ENCODE measurements at places on chromosomes 4 and X.

DNA sequence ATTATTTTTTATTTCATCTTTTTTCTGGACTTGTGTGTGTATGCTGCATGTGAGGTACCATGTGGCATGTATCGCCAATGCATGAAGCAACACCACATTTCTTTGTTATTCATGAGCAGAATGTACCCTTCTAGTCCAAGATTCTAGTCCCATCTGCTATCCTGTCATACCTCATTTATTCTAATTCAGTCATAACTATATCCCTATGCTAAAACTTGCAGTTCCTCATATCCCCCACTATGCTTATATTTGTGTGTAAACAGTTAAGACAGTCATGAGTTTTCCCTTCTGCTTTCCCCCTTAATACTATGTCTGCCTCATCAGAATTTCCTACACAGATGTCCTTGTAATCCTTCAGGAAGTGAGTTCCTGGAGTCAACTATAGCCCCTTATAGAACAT, 19.7 kb downstream of the OCRL start:
- no peak for DNase-seq

DNA sequence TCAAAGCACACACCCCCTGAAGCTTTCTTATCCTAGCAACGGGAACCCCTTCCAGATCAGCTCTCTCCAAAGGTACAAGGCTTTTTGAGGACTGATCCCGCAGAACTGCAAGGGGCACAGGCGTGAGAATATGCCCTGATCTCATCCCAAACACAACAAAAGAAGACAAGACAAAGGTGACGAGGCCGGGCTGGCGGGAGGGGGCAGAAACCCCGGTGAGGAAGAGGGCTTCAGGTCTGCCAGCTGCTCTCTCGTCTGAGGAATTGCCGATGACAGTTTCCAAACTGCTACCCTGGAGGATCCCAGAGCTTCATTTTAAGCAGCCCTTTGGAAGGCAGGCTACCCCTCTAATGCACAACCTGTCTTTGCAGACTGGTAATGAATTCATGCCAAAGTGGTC, 3.4 kb downstream of the HCFC1 start:
- DNase-seq, result no peak

- DNase-seq, result no peak
Observed at GRCh38 chr4:124952601-124953000, 240.1 kb upstream of the ANKRD50 start.

DNA sequence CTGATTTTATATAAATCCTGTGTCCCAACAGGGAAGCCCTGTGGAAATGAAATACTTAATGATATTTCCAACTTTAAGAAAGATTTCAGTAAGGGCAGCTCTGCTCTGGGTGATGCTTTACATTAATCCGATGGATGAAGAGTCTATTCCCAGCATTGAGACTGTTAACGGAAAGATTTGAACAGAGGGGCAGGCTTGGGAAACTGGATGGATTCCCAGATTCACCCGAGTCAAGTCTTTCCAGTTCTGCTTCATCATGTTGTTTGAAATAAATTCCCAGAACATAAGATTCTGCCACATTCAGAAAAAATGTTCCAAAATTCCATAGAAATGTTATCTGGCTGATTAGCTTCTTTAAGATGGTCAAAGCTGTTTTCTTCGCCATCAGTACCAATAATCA, 246.0 kb downstream of the FBXW7 start:
- no peak for DNase-seq

- DNase-seq, result no peak
Observed at GRCh38 chr4:109798866-109799265, 2.9 kb downstream of the CFI start.

DNA sequence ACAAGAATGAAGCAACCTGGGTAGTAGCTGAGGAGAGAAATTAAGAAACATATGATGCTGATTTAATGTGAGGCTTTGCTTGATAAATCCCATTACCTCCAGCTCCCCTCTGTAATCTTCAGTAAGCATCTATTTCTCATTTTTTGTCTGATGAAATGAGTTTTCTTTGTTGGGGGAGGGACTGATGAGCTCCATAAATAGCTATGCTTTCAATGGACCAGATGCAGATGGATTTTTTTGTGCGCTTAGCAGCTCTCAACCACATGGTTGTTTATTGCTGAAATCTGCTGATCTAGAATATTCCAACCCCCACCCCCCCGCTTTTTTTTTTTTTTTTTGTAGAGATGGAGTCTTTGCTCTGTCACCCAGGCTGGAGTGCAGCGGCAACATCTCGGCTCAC, 1082.0 kb downstream of the RAPGEF2 start:
- no peak for DNase-seq

DNA sequence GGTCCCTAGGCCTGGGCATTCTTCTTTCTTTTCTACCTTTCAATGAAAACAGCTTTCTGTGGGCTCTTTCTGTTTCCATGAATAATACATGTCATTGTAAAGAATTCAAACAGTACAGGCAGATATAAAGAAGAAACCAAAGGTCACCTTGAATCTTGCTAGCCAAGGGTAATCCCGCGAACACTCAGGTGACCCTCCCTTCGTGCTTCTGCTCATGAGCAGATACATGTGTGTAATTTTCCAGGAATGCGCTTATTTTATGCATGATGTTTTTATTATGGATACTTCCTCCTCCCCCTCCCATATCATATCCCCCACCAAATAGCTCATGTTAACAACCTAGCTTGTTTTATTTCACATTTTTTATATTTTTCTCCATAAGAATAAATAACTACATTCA, 9.6 kb upstream of the JAKMIP1 start:
- DNase-seq, result no peak

DNA sequence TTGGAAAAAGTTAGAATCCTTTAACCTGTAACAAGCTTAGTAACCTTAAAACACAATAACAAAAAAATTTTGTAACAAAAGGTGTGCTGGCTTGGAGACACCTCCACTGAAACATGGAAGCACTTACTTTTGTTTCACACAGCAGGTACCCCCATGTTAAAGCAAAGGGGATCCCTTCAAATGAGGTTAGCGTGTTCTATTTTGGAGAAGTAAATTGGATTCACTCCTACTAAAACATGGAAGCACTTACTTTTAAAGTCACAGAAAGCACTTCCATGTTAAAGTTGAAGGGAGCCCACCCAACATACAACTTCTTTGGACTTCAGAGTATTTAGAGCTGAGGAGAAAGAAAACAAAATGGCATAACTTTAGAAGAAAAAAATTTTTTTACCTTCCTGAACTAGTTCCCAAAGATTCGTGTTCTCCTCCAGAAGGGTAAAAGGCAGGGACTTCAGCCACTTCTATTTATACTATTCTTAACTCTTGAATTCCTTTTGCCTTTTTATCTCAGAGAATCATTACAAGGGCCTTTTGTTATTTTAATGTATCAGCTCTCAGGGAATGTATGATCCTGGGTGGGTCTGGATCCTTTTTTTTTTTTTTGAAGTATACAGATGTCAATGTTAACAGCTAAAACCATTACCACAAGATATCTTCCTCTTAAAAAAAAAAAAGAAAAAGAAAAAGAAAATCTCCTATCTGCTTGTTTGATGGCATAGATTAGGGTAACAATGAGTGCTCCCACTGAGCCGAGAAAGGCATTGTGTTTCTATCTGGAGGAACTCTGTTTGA, 11.5 kb downstream of the LARP7 start:
- DNase-seq, result no peak

DNA sequence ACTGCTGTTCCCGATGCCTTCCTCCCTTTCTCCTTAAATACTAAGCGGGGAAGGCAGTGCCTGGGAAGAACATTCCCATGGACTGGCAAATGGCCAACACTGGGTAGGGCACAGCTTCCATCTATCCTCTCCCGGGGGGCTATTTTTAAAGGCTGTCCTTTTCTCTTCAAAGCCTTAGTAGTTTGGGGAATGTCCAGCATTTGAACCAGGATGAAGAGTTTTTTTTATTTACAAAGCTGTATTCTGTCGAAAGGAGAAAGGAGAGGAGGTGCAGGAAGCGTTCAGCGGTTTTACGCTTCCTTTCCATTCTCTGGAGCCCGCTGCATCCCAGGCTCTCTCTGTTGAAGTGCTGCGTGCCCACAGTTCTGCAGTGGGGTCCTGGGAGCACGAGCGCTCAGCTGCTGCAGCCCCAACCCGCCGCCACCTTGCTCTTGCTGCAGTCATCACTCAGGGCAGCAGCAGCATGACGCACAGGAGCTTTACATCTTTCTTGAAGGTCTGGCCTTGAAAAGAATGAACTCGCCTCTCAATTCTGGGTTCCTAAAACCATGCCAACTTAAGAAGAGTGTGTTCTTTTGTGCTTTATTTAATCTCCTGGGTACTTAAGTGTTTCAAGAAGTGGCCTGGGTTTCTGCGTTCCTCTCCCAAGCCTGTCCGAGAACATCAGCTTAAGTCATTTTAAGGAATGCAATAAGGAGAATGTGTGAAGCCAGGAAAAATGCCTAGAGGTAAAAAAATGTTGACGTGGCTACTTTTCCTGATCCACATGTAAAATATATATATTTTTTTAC, 427.2 kb downstream of the MAPK10 start:
- peak; percentile 28 for DNase-seq

GRCh38 chrX:43940816-43941474, 32.2 kb downstream of the NDP start:
- DNase-seq, result no peak

- DNase-seq, result no peak
Observed at GRCh38 chr4:15717657-15718416, 15.0 kb downstream of the BST1 start.

DNA sequence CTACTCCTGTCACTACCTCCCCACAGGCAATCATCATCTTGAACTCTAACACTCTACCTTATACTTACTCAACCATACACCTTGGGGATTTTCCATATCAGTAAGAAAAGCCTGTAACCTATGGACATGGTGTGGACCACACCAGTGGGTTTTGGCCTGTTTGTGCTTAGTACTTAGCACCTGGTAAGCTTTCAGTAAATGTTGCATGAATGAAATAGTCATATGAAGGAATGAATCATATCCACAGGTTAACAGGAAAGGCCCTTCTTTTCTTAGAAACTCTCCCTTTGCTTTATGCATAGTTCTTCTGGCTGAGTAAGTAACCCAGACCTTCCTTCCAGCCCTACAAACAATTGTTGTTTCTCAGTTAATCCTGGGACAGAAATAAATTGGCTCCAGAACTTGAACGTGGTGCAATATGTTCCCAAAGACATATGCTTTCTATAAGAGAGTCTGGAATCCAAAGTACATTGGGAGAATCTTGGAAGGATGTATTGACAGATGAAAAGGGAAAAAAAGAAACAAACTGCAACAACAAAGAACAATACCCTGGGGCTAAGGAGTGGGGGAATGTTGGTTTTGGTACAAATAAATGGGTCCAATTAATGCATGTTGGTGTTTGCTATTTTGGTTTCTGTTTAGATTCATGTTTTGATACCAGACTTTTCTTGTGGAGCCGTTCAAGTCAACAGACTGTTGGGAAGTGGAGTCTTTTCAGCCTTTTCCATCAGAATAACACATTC, 27.8 kb downstream of the RASL11B start:
- no peak for DNase-seq

- DNase-seq, result no peak
Observed at GRCh38 chr4:145058256-145058655, 39.7 kb downstream of the ANAPC10 start.

GRCh38 chr4:7564242-7564641, 129.5 kb upstream of the PSAPL1 start:
- no peak for DNase-seq

GRCh38 chr4:40402556-40402955, 67.4 kb downstream of the CHRNA9 start:
- DNase-seq, result no peak

DNA sequence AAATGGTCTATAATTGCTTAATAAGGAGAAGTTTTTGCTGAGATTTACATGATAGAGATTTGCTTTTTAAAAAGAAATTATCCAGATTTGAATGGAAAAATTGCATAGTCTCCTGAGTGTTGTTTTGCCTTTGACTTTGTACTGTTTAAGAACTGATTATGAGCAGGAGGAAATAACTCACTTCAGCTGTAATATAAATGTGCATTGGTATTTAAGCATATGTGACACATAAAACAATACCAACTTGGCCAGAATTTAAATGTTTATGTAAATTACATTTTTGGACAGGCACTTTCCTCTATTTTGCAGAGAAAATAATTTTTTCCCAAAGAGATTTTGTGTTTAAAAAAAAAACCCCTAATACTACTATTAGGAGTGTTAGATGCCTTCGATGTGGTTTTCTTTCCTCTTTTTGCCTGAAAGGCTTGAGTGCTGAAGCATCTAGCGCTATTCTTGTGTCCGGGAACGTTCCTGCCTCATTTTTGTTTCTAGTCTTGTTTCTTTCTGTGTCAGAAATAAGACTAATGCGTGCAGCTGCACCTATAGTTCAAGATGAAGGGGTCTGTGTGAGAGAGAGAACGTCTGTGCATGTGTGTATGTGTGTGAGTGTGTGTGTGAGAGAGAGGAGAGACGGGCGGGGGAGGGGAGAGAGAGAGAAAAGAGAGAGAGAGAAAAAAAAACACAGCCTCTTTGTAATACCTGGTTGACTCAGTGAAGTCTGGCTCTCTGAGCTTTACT, 60.8 kb downstream of the TBL1X start:
- DNase-seq, result no peak

DNA sequence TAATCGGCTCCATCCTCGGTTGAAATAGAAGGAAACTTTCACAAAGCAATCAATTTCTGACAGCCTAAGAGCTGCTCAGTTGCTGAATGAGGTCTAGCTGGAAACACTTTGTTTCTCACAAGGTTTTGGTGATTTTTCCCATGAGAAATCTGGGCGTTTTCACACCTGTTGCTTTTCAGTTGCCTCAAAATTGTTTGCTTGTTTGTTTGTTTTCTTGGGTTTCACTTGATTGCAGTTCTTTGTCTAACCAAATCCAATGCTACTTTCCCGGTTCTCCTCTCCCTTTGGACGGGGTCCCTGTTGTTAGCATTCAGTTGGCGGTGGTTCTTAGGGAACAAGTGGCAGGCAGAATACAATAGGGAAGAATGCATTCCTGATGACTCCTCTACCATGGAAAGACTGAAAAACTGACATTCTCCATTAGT, 135.5 kb downstream of the PALLD start:
- DNase-seq, result no peak

- DNase-seq, result no peak
Observed at GRCh38 chr4:1136048-1136447, 22.7 kb upstream of the RNF212 start.

- no peak for DNase-seq
Observed at GRCh38 chrX:39935411-39936064, 162.2 kb downstream of the BCOR start.

Data from nephron progenitor cell (in vitro differentiated cells).